ENCODE measurements at places on chromosomes 7 and 10.

DNA sequence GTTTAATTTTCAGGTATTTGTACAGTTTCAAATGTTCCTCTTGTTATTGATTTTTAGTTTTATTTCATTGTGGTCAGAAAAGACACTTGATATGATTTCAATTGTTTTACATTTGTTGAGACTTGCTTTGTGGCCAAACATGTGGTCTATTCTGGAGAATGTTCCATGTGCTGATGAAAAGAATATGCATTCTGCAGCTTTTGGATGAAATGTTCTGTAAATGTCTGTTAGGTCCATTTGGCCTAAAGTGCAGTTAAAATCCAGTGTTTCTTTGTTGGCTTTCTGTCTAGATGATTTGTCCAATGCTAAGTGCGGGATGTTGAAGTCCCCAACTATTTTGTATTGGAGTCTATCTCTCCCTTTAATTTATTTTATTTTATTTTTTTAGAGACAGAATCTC is 70.5 kb downstream of the ZNF503 start:
- DNase-seq: no peak

- DNase-seq: no peak
Measured at GRCh38 chr10:123761666-123762230, 95.6 kb downstream of the GPR26 start.

GRCh38 chr7:15323550-15323949 is 238.3 kb downstream of the AGMO start:
- no peak for DNase-seq

DNA sequence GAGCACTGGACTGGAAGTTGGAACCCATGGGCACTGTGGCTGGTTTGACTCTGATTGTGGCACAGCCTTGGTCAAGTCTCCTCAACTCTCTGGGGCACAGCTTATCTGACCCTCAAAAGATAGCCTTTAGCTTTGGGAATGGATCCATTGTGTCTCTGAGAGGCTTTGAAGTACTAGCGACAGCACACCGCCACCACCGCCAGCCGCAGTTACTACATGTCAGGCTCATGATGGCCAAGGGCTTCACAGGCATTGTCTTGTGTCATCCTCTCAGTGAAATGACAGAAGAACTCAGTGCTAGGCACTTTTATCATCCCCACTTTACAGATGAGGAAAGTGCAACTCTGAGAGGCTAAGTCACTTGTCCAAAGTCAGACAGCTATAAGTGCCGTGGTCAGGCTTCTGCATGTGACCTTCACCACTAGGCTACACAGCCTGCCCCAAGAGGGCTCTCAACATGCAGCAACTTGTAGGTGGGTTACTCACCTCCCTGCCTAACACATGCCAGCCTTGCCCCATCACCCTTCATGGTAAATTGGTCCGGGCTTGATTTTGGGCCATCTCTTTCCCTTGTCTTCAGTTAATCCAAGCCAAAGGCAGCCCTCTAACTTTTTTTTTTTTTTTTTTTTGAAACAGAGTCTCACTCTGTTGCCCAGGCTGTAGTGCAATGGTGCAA is 44.1 kb downstream of the C10orf105 start:
- DNase-seq: no peak

DNA sequence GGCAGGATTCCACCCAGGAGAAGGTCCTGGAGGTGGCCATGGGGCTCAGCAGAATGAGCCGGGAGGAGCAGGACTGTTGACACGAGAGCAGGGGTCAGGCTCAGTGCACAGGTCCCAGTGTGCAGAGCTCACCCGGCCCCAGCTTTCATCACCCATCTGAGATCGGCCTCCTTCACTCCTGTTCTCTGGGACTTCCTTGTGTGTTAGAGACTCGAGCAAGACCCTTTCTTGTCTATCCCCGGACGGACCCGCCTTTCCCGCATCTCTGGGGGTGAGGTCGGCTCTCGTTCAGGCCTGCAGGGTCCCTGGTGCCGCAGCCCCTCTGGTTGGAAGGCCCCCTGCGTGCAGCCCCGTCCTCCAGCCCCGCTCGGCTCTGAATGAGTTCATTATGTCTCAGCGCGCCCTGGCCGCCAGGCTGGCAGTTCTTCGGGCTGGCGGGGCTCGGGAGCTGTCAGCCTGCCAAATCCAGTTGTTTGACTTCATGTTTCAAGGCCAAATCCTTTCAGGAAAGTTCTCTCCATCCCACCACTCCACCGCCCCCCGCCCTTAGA is 127.9 kb downstream of the LHPP start:
- no peak for DNase-seq

- no peak for DNase-seq
Measured at GRCh38 chr7:138324941-138325340, 135.1 kb upstream of the TRIM24 start.

- no peak for DNase-seq
Measured at GRCh38 chr7:104846731-104847130, 167.3 kb upstream of the KMT2E start.

DNA sequence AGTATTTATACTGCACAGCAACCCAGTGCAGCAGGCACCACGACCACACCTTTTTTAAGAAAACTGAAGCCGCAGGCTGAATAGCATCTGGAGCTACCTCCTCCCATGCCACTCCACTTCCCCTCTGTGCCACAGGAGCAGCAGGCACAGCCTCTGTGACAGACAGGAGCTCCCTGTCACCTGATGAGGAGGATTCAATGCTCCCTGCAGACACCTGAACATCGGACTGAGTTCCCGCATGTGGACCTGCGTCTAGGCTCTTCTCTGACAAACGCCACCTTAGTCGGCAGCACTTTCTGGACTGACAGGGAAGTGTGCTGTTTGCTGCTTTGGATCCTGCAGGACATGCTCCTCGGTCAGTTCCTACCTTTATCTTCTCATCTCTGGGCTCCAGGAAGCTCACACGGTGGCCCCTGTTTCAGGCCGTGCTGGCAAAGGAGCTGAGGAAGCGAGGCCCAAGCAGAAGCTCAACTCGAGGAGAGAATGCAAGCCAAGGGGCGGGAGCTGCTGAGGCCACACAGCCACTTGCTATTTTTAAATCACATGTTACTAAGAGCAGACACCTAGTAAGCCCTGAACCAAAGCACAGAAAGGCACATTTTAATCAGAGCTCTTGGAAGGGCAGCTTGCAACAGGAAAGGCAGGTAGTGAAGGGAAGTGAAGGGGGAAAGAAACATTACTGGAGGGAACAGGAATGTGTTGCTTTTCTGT is 56.6 kb downstream of the VOPP1 start:
- DNase-seq: no peak

DNA sequence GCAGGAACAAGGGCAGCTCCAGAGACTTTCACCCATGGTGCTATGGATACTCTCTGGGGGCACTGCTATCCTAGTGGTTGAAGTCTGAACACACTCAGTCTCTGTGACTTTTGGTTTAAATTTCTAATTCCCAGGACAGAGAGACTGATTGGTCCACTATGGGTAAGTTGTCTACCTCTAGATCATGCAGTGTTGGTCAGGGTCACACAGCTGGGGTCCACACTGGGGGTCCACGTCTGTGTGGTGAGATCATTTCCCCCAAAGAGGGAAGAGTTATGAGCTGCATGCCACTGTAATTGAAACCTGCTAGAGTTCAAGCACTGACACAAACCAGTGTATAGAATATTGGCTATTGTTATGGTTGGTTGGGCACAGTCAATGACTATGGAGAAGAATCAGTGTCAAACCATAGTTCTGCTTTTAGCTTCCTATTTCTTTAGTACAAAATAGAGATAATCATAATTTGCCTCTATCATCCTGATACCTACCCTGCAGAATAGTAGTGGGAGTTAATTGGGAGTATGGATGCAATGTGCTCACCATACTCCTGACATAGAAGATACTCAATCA is 101.6 kb downstream of the PRTFDC1 start:
- no peak for DNase-seq

- no peak for DNase-seq
Measured at GRCh38 chr7:17663061-17663675, 277.1 kb downstream of the SNX13 start.

GRCh38 chr10:103585011-103585405 is 91.5 kb downstream of the NEURL1 start:
- no peak for DNase-seq

GRCh38 chr7:156773966-156774365 is 119.0 kb downstream of the LMBR1 start:
- no peak for DNase-seq

- DNase-seq: no peak
Measured at GRCh38 chr7:113010377-113010776, 76.2 kb downstream of the GPR85 start.

DNA sequence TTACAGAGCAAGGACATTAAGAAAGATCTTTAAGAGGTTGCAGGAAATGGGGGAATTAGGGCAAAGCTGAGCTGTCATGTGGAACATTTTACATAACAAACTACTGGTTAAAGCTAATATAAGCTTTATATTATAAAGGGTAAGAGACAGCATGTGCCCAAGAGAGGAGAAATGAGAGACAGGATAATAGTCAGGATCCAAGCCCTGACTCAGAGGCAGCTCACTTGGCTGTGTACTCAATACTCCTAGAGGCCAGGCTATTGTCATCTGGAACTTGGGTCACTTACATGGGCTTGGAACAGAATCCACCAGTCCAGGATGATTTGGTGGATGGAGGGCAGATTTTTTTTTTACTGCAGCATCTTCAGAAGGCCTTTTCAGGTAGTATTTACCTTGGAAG is 418.6 kb upstream of the ZMIZ1 start:
- no peak for DNase-seq

DNA sequence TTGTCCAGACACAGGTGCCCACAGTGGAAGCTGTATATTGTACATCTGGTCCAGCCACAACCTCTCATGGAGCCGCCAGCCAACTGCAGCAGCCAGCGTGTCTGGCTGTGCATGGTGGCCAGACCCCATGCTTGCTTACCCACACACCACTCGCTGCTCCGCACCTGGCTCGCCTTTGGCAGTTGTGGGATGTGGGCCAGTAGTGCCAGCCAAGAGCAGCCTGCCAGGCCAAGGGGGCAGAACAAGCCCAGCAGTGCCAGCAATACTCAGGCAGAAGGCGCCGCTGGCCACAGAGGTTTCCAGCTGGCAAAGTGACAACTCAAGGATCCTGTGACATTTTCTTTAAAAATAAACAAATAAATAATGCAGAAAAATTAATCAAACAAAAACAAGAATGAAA is 11.7 kb upstream of the TMEM243 start:
- no peak for DNase-seq

GRCh38 chr10:73768881-73769280 is 13.0 kb upstream of the CHCHD1 start:
- DNase-seq: no peak

GRCh38 chr7:37730501-37730900 is 46.9 kb downstream of the GPR141 start:
- no peak for DNase-seq

GRCh38 chr10:79994556-79994955 is 45.7 kb upstream of the SFTPD start:
- DNase-seq: no peak

All from right renal cortex interstitium (tissue), 3 donors.